ENCODE measurements at places on chromosomes 12 and 14.

DNA sequence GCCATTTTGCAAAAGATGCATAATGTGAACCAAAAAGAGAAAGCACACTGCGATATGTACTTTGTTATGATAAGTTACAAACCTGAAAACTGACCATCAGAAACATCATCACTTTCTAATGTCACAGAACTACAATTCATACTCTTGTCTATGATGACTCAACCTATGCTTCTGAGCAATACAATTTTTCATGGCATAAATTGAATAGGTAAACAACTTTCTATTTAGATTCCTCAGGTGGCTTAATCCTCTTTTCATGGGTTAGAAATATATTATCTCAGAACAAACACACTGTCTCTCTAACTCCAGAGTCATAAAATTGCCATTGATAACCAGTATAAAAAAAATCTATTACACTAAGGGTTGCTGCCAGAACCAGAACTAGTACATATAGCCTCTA lies 1715.0 kb upstream of the FLRT2 start:
- DNase-seq: no peak

GRCh38 chr12:126040307-126040706 lies 975.1 kb downstream of the AACS start:
- no peak for DNase-seq

GRCh38 chr12:49636574-49636973 lies 13.2 kb downstream of the PRPF40B start:
- DNase-seq: no peak

- DNase-seq: no peak
These were observed 8.8 kb upstream of the EVL start for GRCh38 chr14:100056431-100056830.

GRCh38 chr14:50622978-50623377 lies 45.1 kb downstream of the SAV1 start:
- no peak for DNase-seq
